ENCODE measurements at places on chromosomes 2 and 18.

DNA sequence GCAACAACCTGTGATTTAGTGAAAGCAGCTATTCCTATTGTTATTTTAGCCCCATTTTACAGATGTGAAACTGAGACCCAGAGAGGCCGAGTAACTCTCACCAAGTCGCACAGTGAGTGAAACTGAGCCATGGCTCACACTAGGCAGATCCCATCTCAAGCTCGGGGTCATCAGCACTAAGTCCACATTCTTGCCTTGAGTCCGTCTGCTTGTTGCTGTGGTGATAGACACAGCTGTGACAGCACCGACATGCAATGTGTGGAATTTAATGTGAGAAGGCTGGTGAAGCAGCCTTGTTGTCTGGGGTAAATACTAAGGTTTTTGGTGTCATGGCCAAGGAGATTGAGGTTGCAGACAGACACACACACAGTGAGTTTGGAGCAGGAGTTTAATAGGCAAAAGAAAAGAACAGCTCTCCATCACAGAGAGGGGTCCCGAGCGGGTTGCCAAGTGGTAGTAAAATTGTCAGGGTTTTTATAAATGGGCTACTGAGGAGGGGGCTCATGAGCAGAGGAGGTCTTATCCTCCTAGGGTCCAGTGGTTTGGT lies 40.2 kb upstream of the GMCL1 start:
- no peak for DNase-seq

- DNase-seq = no peak
Measured at GRCh38 chr2:3768960-3769765, 65.8 kb downstream of the DCDC2C start.

- DNase-seq = no peak
Measured at GRCh38 chr2:71788601-71789240, 335.4 kb downstream of the DYSF start.

DNA sequence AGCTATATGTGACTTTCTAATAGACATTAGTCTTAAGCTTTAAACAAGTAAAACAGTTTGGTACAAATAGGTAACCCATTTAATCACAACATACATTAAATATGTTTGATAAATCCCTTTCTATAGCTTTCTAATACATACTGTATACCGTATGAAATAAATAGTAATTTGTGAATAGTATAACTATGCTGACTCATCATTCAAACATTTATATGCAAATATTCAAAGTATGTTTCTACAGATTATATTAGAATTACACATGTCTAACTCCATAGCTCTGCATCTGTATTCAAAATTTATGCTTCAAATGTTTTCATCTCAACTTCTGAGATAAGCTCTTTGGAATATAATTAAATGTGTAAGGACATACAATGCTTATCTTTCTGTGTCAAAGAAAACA lies 142.7 kb upstream of the ZNF804A start:
- no peak for DNase-seq

DNA sequence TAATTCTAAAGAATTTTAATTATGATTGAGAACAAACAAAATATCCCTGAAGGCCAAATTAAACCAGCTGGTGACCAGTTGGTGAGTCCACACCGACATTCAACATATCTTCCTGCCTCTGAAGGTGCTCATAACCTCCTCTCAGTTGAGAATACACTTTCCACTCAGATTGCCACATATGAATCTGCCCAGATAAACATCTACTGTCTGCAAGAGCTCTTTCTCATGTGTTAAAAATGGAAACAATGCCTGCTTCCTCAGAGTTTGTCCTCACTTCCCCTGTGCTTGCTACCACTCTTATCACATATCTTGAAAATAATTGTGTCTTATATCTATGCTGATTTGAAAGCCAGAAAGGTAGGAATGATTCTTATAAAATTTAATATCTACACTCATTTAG lies 177.7 kb upstream of the GULP1 start:
- DNase-seq = no peak

DNA sequence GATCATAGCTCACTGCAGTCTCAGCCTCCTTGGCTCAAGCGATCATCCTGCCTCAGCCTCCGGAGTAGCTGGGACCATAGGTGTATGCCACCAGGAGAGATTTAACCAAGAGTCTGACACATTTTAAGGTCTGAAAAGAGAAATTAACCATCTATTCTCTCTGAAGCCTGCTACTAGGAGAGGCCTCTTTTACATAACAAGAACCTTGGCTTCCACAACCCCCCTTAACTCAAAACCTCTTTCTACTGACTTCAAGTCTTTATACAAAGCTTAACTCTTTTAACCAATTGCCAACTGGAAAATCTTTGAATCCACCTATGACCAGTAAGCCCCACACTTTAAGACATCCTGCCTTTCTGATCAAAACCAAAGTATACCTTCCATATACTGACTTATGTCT lies 279.9 kb upstream of the CELF4 start:
- no peak for DNase-seq

DNA sequence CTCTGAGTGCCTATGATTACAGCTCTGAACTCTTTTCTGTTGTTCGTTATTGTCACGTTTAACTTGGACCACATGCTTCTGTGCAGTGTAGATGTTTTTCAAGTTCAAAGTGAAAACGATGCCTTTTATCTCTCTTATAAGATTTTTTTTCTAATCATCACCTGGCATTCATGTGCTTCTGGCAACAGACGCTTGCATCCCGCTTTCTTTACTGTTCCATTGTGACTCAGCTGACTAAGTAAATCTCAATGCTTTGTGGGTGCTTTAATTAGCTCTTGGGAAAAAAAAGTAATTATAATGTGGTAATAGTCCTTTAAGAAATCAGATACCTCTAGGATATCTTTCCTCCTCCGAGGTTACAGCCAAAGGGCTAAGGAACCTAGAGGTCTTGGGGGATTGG lies 31.2 kb upstream of the RMP24 start:
- no peak for DNase-seq

- DNase-seq = no peak
Measured at GRCh38 chr2:230134496-230135129, 65.9 kb upstream of the SLC16A14 start.

- DNase-seq = no peak
Measured at GRCh38 chr2:26650713-26651469, 9.7 kb upstream of the CIB4 start.

DNA sequence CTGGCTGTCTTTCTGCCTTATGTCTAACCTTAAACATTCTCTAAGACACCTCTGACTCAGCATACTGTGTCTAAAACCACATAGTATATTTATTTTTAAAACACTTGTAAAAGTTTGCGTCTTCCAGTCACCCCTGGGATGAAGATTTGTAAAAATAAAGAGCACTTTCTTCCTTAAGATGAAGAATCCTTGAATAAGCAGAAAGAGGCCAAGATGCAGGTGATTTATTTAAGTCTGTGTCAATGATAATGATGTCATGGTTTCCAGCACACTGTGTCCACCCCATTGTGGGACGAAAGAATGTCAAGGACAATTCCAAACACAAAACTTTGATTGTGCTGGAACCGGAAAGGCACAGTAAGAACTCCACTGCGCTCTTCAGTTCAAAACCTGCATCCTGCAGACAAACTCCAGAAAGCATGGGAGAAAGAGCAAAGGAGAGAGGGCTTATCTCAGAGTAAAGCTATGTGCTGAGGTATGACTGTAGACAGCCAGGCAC lies 92.9 kb downstream of the ZEB2 start:
- no peak for DNase-seq

DNA sequence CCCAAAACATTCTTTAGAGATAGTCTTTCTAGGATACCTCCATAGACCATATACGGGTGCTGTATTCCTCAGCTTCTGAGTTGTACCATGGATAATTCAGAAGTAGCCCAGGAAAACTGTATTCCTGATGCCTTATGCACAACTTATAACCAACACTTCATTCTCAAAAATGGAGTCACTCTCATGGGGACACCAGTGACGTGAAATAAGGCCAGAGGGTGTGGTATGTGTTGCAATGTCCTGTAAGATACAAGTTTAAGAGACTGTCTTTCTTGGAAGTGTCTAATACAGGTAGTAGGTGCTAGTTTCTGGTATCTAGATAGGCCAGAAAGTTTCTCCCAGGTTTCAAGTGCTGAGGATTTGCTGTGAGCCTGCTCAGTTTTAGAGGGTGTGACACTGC lies 36.1 kb downstream of the COX7A2L start:
- no peak for DNase-seq

DNA sequence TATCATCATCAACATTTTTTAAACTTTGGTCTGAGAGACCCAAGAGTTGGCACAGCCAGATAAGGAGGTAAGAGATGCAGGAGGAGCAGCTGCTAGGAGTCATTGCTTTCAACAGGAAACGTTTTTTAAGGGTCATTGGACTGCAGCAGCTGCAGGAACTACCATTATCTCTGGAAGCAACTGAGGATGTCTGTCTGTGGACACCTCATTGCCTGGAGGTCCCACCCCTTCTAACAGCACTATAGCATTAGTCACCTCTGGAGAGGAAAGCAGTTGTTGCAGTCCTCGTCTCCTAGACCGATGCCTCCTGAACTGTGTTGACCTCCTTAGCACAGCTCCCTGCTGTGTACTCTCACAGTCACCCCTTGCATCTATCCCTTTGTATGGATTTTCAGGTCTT lies 21.5 kb upstream of the FSHR start:
- no peak for DNase-seq

- no peak for DNase-seq
Measured at GRCh38 chr2:60096556-60096955, 456.9 kb downstream of the BCL11A start.

GRCh38 chr18:56505971-56506370 lies 132.4 kb downstream of the TXNL1 start:
- no peak for DNase-seq

- no peak for DNase-seq
Measured at GRCh38 chr2:188291142-188291616, 495 bp upstream of the GULP1 start.

- DNase-seq = no peak
Measured at GRCh38 chr2:128041561-128041960, 13.7 kb upstream of the SAP130 start.

DNA sequence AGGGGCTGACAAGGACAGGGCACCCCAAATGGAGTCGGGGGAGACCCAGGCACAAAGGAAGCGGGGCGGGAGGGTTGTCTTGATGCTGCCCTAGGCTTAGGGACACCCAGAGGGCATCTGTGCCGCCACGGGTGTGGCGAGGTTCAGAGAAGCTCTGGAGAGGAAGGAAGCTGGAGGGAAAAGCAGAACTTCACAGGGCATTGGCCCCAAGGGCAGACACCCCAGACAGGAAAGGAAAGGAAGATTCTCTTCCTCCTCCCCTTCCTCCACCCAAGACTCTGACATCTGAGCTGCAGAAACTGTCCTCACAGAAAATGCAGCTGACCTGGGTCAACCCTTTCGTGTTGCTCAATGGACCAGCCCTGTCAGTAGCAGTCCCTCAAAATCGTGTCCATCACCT lies 25.6 kb downstream of the DNMT3A start:
- DNase-seq = no peak

GRCh38 chr2:128451084-128452023 lies 132.7 kb upstream of the HS6ST1 start:
- DNase-seq = no peak

GRCh38 chr2:134201533-134201932 lies 52.3 kb upstream of the MGAT5 start:
- DNase-seq = no peak

GRCh38 chr2:240129311-240129710 lies 6.8 kb downstream of the COPS9 start:
- DNase-seq = no peak

- DNase-seq = peak; percentile 22
Measured at GRCh38 chr2:235135990-235136561, 184.3 kb downstream of the SH3BP4 start.

- DNase-seq = no peak
Measured at GRCh38 chr2:236219411-236219810, 44.8 kb downstream of the ASB18 start.

DNA sequence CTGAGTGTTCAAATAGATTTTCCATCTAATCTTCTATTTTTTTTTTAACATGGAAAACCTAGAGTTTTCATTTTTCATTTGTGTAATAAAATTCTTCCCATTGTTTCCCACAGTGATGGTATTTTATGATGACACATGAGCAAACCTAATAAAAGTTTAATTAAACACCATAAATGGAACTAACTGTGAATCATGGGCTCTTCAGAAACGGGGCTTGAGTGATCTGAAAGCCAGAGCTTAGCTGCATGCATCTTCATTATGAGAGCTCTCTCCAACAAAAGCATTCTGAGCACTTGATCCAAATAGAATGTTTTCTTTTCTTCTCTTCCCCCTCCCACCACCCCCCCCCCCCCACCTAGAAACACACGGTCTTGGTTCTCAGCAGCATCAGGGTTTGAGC lies 82.1 kb upstream of the REV1 start:
- no peak for DNase-seq
